Esophagus muscularis mucosa (tissue), 4 donors: ENCODE measurements at places on chromosomes 2 and 18. TPM values are rescaled to one million over a fixed set of nuclear protein-coding genes. Genes with fewer than 3 reads are reported as not detected.

DNA sequence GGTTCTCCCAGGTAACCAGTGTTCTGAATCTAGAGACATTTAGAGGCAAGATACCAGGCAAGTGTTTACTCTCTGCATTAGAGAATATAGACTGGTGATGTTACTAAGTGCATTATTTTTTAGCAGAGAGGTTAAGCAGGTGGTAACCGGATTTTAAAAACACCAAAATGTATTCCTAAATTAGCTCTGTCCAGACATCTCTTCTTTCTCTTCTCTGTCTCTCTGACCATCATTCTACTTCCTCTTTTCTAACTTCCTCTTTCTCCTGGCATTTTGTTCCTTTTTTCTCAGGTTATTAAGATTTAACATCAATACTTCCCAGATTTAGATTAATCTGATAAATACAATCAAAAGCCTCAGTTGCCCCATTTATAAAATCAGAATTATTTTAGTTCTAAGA lies 31.7 kb upstream of the DYNC1I2 start:
- H3K27me3 ChIP-seq, result no peaks in the 10 kb centered on the region
- no peak overlapping the region for H3K27ac ChIP-seq
- no peaks in the 10 kb centered on the region for H3K4me1 ChIP-seq
- DNase-seq, result no peak
- no peak overlapping the region for H3K4me3 ChIP-seq

DNA sequence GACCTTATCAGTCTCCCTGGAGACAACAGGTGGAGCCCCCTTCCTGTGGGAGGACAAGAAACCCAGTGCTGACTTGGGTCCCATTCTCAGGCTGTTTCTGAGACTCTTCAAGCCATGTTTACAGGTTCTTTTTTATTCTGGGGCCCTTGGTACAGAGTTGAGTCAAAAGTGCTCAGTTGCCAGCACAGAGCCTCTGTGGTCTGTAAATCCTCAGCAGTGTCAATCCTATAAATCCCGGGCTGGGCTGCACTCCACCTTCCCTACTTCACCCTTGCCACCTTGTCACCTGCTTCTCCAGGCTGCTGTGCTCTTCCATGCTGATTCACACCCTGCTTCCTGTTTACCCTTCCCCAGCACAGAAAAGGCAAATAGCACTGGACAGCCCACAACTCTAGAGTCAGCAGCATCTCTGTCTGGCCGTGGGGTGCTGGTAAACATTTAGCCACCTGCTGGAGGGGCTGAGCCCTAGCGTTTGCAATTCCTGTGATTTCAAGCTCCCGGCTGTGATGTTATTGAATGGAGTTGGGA lies 74.7 kb downstream of the TNFRSF11A start:
- no peaks in the 10 kb centered on the region for H3K4me1 ChIP-seq
- H3K36me3 ChIP-seq, result no peaks in the 10 kb centered on the region
- H3K4me3 ChIP-seq, result no peak overlapping the region
- no peak for DNase-seq

DNA sequence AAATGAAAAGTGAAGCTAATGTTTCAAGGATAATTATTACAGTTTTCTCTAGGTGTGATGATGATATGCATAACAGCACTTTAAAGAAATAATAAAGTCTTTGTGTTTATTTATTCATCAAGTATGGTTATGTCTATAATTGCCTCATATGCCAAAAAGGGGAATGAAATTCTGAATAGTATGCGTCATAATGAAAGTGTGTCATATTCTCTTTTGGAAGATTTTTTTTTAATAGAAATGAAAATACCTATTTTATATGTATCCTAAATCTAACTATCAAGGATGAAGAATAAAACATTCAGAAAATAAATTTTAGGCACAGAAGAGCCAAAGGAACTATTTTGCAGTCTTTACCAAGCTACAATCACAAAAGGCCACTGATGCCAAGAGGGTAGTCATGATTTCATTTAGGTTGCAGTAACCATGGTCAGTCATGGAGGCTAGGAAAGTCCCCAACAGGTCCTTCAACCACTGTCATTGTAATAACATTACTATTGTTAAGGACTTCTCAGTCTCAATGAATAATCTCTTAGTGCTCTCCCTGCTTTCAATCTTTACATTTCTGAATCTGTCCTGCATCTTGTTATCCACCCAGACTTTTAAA lies 712.5 kb downstream of the DCDC2C start:
- no peaks in the 10 kb centered on the region for H3K27me3 ChIP-seq
- H3K4me1 ChIP-seq, result no peaks in the 10 kb centered on the region
- H3K4me3 ChIP-seq, result no peak overlapping the region
- no peak overlapping the region for H3K27ac ChIP-seq
- H3K36me3 ChIP-seq, result no peaks in the 10 kb centered on the region

DNA sequence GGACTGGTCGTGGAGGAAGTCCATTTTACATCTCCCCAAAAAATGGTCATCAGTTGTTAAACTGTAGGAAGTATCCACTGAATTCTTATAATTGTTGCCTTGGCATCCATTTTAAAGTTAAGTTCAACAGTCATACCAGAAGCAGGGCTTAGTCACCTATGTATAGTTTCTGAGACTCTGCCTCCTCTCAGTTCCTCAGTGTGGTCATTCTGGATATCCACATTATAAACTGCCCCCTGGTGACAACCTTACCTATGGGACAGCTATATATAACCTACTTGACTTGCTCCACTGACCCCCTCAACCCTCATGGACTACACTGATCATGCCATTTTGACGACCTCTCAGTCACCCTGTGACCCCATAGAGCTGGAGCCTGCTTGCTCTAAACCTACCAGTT lies 617.0 kb downstream of the LRP1B start:
- no peak overlapping the region for H3K27ac ChIP-seq
- no peaks in the 10 kb centered on the region for H3K27me3 ChIP-seq
- DNase-seq, result no peak
- H3K4me1 ChIP-seq, result no peaks in the 10 kb centered on the region
- H3K4me3 ChIP-seq, result no peak overlapping the region

DNA sequence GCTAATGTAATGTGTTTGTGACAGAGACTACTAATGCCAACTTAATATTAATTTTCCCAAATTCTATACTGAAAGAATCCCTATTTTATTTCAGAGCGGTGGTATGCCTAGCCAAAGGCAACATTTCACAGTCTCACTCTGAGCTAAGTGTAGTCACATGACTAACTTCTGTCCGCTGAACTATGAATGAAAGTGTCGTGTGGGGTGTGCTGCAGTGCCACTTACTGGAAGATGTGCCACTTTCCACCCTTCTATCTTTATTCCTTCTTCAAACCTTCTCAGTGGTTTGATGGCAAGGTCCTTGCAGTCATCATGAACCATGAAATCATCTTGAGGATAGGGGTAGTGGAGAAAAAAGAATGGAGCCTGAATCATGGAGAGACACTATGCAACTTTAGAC lies 47.3 kb upstream of the C1D start:
- DNase-seq, result no peak
- no peaks in the 10 kb centered on the region for H3K4me1 ChIP-seq
- H3K4me3 ChIP-seq, result no peak overlapping the region
- H3K27ac ChIP-seq, result no peak overlapping the region
- no peaks in the 10 kb centered on the region for H3K36me3 ChIP-seq
- no peaks in the 10 kb centered on the region for H3K27me3 ChIP-seq

- no peaks in the 10 kb centered on the region for H3K27me3 ChIP-seq
- DNase-seq, result no peak
- no peak overlapping the region for H3K4me3 ChIP-seq
Measured at GRCh38 chr2:86176597-86176996, 18.7 kb downstream of the IMMT start.

GRCh38 chr2:168698969-168699368 lies 103.5 kb upstream of the NOSTRIN start:
- H3K27ac ChIP-seq, result peak overlapping the region; percentile 32
- no peak for DNase-seq
- H3K4me3 ChIP-seq, result no peak overlapping the region
- H3K4me1 ChIP-seq, result peaks cover 34% of the 10 kb centered on the region

DNA sequence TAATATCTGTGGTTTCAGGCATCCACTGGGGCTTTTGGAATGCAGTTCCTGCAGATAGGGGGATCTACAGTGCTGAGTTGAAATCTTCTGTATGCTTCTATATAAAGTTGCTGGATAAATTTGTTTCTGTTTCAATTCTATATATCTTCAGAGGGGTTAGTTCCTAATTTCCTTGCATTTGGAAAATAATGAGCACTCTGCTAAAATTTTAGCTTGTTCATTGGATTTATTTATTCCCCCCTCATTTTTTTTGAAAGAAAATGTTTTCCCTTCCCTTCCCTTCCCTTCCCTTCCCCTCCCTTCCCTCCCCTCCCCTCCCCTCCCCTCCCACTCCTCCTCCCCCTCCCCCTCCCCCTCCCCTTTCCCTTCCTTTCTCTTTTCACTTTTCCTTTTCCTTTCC lies 212.3 kb downstream of the GPD2 start:
- H3K27ac ChIP-seq, result no peak overlapping the region
- DNase-seq, result no peak
- H3K4me1 ChIP-seq, result no peaks in the 10 kb centered on the region
- H3K4me3 ChIP-seq, result no peak overlapping the region
- H3K36me3 ChIP-seq, result no peaks in the 10 kb centered on the region

DNA sequence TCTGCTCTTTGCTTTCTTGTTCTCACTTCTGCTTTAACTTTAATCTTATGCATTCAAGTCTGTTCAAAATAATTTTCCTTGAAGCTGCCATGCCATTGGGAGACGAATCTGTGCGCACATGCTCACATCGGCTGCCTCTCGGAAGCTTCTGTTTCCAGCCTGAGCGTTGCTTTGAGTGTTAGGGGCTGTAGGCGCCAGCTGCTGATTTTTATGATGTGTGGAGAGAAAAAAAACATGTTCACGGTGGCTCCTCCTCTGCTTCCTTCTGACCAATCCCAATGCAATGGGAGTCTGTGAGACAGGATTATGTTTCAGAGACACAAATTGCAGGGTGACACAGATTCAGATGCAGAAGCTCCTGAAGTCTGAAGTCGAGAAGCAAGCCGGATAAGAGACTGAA lies at the start of gene MC4R:
TSS of gene MC4R (minus strand) at position 180 of the 400 bp plus-strand sequence. CDS start 426 bp downstream, outside the sequence.
- H3K27me3 ChIP-seq, result no peaks in the 10 kb centered on the region
- H3K4me3 ChIP-seq, result peak within 1 kb of the TSS; percentile 8
- H3K36me3 ChIP-seq, result no peaks in the 10 kb centered on the region
- peaks cover 13% of the 10 kb centered on the region for H3K4me1 ChIP-seq

- no peak overlapping the region for H3K4me3 ChIP-seq
- DNase-seq, result peak; percentile 31
- H3K27ac ChIP-seq, result no peak overlapping the region
- no peaks in the 10 kb centered on the region for H3K4me1 ChIP-seq
- H3K36me3 ChIP-seq, result no peaks in the 10 kb centered on the region
Measured at GRCh38 chr2:111227716-111228141, 107.0 kb downstream of the BCL2L11 start.

DNA sequence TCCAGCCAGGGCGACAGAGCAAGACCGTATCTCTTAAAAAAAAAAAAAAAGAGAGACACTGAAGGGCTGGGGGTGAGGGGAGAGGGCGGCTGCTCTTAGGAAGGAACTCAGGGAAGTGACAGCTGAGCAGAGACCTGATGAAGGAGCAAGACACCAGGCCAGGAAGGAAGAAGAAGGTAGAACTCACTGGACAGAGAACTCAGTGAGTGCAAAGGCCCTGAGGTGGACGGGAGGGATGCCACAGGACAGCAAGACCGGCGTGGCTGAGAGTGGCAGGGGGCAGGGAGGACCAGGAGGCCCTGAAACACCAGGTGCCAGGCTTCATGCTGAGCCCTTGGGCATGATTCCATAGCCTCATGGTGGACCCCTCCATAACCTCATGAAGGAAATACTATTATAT lies 18.2 kb downstream of the BIN1 start:
- peaks cover 6% of the 10 kb centered on the region for H3K36me3 ChIP-seq
- peaks cover 73% of the 10 kb centered on the region for H3K4me1 ChIP-seq
- DNase-seq, result no peak
- H3K4me3 ChIP-seq, result no peak overlapping the region
- no peaks in the 10 kb centered on the region for H3K27me3 ChIP-seq

DNA sequence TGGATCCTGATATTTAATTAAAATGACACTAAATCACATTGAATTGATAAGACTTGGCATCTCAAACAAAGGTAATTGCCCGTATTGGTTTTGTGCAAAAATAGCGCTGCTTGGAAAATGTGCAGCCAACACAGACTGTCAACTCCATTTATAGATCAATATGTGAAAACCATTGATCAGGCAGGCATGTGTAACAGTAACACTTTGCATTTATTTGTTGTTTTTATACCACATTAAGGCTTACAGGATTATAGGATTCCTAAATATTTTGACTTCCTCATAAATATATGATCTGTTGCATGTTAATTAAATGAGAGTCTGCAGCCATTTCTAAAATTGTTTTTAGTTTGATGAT lies 30.2 kb downstream of the ARHGAP15 start:
- H3K4me3 ChIP-seq, result no peak overlapping the region
- no peaks in the 10 kb centered on the region for H3K27me3 ChIP-seq
- no peaks in the 10 kb centered on the region for H3K36me3 ChIP-seq

GRCh38 chr2:201536754-201537153 lies 85.2 kb downstream of the STRADB start:
- H3K27me3 ChIP-seq, result no peaks in the 10 kb centered on the region
- H3K36me3 ChIP-seq, result no peaks in the 10 kb centered on the region
- no peak overlapping the region for H3K4me3 ChIP-seq

- no peak overlapping the region for H3K4me3 ChIP-seq
- H3K4me1 ChIP-seq, result no peaks in the 10 kb centered on the region
- DNase-seq, result peak; percentile 74
- H3K27ac ChIP-seq, result no peak overlapping the region
Measured at GRCh38 chr2:2899826-2900225, 477.8 kb downstream of the EIPR1 start.

- no peaks in the 10 kb centered on the region for H3K4me1 ChIP-seq
- no peaks in the 10 kb centered on the region for H3K27me3 ChIP-seq
- H3K4me3 ChIP-seq, result no peak overlapping the region
- DNase-seq, result no peak
- no peaks in the 10 kb centered on the region for H3K36me3 ChIP-seq
- no peak overlapping the region for H3K27ac ChIP-seq
Measured at GRCh38 chr2:140770645-140771044, 1360.2 kb downstream of the LRP1B start.

DNA sequence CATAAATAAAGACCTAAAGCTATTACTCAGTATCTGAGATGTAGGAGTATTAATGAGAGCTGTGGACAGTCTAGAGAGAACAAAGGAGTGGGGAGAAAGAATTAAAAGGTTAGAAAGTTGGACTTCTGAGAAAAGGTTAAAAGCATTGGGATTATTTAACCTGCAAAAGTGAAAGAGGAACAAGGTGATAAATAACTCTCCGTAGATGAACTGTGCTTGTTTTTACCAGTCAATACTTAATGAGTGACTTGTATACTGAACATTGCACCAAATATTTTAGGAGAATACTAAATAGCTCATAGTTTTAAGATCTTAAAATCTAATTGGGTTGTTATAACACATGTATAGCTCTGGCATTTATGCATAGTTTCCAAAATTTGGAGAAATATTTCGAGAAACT lies 137.5 kb downstream of the GPD2 start:
- no peaks in the 10 kb centered on the region for H3K27me3 ChIP-seq
- no peak for DNase-seq
- H3K36me3 ChIP-seq, result peaks cover 39% of the 10 kb centered on the region
- no peak overlapping the region for H3K27ac ChIP-seq

Gene CD207
- 0.26 TPM for total RNA-seq

Gene LPIN1
- 55.2 TPM for total RNA-seq

Gene IL18R1
- total RNA-seq, result 2.8 TPM

Gene LINC00305
- not detected for total RNA-seq
